ENCODE measurements at places on chromosomes 6 and 20. TPM values are rescaled to one million over a fixed set of nuclear protein-coding genes. Genes with fewer than 3 reads are reported as not detected.

GRCh38 chr20:2775139-2775538 is 25.3 kb downstream of the CPXM1 start:
- H3K27me3 ChIP-seq: peaks cover 2% of the 10 kb centered on the region
- no peak overlapping the region for H3K27ac ChIP-seq
- no peaks in the 10 kb centered on the region for H3K36me3 ChIP-seq

DNA sequence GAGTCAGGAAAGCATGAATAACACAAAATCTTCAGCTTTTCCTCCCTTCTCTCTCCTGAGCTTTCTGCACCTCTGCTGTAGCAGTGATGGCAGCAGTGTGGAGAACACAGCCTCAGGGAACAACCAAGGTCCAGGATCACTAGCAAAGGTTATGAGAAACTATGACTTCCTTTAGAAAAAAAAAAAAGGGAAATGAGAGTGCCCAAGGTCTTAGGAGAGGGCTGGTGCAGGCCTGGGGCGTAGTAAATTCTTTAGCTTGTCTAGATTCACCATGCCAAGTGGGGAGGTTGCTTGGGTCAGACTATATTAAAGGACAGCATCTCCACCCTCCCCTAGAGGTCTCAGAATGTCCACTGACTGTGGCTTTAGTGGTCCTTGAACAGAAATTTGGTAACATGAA is 40.4 kb upstream of the POLR1H start:
- H3K27me3 ChIP-seq: no peaks in the 10 kb centered on the region
- no peaks in the 10 kb centered on the region for H3K36me3 ChIP-seq
- H3K4me1 ChIP-seq: no peaks in the 10 kb centered on the region
- no peak overlapping the region for H3K4me3 ChIP-seq
- H3K27ac ChIP-seq: no peak overlapping the region

DNA sequence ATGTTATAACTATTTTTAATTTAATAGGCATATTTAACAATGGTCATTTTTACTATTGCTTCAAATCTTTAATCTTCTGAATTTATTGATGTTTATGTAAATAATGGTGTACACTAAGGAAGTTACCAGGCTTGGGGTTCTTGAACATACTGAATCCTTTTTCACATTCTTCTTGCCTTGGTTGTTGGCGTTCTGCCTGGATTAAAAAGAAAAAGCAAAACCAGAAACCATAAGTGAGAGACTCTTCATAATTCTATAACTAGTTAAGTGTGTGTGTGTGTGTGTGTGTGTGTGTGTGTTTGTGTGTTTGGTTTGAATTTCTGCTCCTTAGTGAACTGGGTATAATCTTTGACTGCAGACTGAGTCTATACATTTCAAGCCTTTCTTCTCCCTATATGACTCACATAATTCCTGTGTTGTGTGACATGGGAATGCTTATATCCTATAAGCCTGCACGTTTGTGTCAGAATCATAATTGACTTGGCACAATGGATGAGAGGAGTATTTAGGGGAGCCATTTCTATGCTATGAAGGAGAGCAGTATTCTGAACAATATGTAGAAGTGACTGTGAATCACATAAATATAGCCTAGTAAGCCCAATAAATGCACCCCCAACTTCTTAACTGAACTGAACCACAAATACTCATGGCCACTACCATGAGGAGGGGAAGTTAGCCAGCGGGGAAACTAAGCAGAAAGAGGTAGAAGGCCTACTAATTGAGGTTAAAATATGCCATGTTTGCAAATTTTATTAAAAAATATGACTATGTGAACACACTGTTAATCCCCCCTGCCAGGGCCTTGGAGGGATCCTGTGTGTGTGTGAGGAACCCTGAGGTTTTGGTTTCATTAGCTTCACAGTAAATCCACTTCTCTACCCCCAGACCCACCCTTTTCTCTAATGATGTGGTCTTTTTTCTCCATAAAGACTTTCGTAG is 425.5 kb downstream of the BCKDHB start:
- H3K36me3 ChIP-seq: no peaks in the 10 kb centered on the region
- no peak for DNase-seq
- H3K27ac ChIP-seq: no peak overlapping the region
- peaks cover 14% of the 10 kb centered on the region for H3K4me1 ChIP-seq

DNA sequence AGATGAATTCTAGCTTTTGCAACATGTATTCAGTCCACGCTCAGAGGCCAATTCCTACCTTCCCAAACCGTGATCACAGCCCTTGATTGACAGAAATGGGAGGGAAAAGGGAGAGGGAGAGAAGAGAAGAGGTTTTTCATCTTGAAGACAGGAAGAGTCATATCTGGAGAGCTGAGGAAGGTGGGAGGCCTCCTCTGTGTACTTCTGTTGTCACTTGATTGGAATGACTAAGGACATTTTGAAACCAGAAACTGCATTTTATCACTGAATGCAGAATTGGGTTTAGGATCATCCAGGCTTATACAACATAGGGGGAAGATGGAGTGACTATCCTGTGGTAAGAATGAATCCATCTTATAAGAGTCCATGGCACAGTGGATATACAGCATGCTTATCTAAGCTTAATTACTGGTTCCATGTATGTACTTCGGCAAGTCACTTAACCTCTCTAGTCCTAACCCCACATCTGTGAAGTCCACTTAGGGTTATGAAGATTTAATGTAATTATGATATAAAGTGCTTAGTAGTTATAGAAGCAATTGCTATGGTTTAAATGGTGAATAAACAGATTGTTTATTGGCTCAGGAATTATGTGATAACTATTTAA is 144.0 kb downstream of the BCKDHB start:
- DNase-seq: no peak
- no peak overlapping the region for H3K27ac ChIP-seq

DNA sequence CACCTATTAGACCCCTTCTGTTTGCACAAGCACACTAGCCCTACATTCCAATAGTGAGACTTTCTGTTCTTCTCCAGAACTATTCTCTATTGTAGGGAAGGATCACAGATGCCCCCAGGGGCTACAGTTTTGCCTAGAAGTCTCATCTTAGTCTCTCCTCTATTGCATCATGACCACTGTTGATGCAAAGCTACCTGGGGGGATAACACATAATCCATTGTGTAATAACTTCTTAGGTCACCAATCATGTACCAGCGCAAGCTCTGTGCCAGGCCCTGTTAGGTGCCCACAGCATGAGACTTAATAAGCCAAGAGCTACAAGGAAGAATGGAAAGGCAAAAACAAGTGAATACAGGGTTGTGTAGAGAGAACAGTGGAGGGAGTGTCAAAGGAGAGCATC is 98.1 kb upstream of the TNFAIP3 start:
- no peak overlapping the region for H3K4me3 ChIP-seq
- H3K27ac ChIP-seq: no peak overlapping the region
- no peaks in the 10 kb centered on the region for H3K27me3 ChIP-seq
- peaks cover 8% of the 10 kb centered on the region for H3K4me1 ChIP-seq

GRCh38 chr6:51213811-51214210 is 395.1 kb downstream of the TFAP2B start:
- peaks cover 24% of the 10 kb centered on the region for H3K27me3 ChIP-seq
- no peak overlapping the region for H3K27ac ChIP-seq
- peaks cover 2% of the 10 kb centered on the region for H3K36me3 ChIP-seq
- H3K4me3 ChIP-seq: no peak overlapping the region
- no peaks in the 10 kb centered on the region for H3K4me1 ChIP-seq
- DNase-seq: no peak

The SLC17A1 gene
- polyA plus RNA-seq: 2.2 TPM

DNA sequence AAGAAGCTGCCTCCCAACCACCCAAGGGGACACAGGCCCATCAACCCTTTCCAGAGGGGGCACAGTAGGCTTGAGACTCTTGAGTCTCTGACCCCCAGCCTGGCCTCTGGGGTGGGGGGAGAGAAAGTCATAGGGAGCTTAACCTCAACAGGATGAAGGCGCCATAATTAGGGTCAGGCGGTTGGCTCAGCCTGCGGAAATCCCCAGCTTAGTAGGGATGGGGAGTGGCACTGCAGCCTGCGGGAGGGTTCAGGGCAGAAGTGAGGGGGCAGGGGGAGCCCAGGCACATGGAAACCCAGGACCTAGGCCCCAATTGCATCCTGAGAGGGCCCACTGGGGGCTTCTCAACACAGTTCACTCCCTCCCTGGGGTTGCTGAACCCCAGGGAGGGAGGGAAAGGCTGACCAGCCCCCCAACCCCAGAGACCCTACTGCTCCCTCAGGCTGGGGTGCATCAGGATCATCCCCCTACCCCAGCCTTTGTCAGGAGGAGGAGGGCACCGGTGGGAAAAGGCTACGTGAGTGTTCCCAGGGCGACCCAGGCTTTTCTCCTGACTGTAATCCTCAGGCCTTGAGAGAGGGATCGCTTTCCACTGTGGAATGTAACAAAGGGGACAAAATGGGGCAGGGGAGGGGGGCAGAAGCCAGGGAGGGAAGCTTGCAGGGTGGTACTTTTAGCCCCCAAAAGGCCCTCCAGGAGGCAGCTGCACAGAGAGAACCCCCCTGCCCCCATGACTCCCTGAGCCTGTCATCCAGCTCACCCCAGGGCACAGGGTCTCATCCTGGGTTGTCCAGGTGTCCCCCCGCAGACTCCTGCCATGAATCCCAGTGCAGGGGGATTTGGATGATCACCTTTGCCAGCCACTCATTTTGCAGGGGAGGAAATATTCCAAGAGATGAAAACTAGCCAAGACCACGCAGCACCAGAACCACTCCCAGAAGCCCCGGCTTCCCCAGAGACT is 46.4 kb downstream of the MRPL14 start:
- no peaks in the 10 kb centered on the region for H3K27me3 ChIP-seq
- peaks cover 14% of the 10 kb centered on the region for H3K4me1 ChIP-seq
- no peak for DNase-seq
- no peak overlapping the region for H3K4me3 ChIP-seq
- no peaks in the 10 kb centered on the region for H3K36me3 ChIP-seq

DNA sequence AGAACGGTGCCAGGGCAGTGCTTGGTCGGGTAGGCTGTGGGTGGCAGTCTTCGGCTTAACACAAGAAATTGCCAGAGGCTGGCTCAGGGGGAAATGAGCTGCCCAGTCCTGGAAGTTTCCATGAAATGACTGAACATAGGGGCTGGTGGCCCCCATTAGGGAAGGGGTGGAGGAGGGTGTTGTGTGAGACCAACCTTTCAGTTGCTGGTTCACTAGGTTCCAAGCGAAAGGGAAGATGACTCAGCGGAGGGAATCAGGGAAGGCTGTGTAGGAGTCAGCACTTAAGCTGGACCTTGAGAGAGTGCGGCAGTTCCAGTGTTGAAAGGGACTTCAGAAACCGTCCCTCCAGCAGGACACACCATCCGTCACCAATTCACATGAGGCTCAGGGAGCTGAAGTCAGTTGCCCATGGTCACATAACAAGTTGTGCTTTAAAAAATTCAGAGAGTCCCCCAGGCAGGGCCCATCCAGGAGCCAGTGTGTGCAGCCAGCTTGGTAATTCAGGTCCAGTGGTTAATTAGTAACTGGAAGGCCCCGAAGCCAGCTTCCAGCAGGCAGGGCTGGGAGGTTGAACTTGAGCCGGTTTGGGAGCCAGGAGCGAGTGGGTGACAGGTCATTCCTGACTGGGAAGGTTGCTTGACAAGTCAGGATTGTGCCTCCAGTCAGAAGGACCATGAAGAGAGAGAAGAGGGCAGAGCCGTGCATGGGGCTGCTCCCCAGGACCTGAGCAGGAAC is at the start of gene SGK2:
Gene SGK2, plus strand, starts transcription at position 616 of the 735 bp plus-strand sequence. CDS start 7,469 bp downstream, outside the sequence.
- H3K4me3 ChIP-seq: peak within 1 kb of the TSS; percentile 18
- no peaks in the 10 kb centered on the region for H3K36me3 ChIP-seq
- DNase-seq: peak; percentile 83
- H3K4me1 ChIP-seq: peaks cover 37% of the 10 kb centered on the region
- peak within 1 kb of the TSS; percentile 98 for H3K27ac ChIP-seq

DNA sequence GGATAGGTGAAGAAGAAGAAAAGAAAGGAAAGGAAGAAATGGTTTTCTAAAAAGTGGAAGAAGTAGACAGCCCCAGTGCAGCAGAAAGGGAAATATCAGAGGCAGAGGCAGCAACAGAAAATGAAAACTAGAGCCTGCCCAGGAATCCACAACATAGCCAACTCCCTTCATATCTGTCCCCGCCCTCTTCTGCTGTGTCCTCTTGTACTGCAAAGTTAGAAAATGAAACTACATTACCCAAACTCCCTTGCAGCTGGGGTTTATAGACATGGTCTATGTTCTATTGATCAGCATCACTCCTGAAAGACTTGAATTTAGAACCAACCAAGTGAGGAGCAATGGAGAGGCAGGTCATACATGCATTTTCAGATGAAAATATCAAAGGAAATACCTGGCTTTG is 200.5 kb upstream of the PHACTR1 start:
- H3K4me3 ChIP-seq: no peak overlapping the region
- no peaks in the 10 kb centered on the region for H3K27me3 ChIP-seq
- DNase-seq: peak; percentile 39
- no peaks in the 10 kb centered on the region for H3K36me3 ChIP-seq

DNA sequence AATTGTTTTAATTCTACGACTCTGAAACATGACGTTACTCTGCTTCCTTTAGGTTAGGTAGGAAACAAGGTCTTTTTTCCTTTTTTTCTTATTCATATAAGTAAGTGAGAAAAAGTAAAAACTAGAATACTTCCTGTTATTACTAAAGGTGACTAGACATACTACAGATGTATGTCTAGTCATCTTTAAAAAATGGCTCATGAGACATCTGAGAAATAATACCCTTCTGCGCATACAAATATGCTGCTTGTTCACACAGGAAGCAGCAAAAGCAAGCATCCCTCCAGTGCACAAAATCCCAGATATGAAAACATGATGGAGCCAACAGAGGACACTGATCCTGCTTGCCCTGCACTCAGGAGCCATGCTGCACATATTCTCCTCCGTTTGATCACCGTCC is 699.1 kb downstream of the EPM2A start:
- H3K27ac ChIP-seq: no peak overlapping the region
- H3K36me3 ChIP-seq: no peaks in the 10 kb centered on the region
- H3K4me3 ChIP-seq: no peak overlapping the region

The STMND1 gene
- polyA plus RNA-seq: 0.39 TPM

- H3K27ac ChIP-seq: no peak overlapping the region
- peak; percentile 85 for DNase-seq
- no peaks in the 10 kb centered on the region for H3K27me3 ChIP-seq
- no peaks in the 10 kb centered on the region for H3K36me3 ChIP-seq
- no peak overlapping the region for H3K4me3 ChIP-seq
These were observed 203.6 kb upstream of the GMDS start for GRCh38 chr6:2448826-2449571.

The ZGPAT gene
- 41.7 TPM for polyA plus RNA-seq

- H3K27ac ChIP-seq: no peak overlapping the region
- H3K4me3 ChIP-seq: no peak overlapping the region
- no peaks in the 10 kb centered on the region for H3K27me3 ChIP-seq
- no peaks in the 10 kb centered on the region for H3K36me3 ChIP-seq
- H3K4me1 ChIP-seq: no peaks in the 10 kb centered on the region
- DNase-seq: no peak
These were observed 307.4 kb downstream of the TRDN start for GRCh38 chr6:123329337-123329736.
